ENCODE measurements at places on chromosomes 5 and 9.

GRCh38 chr5:10724781-10725507, 36.1 kb downstream of the DAP start:
- peak; percentile 45 for DNase-seq

GRCh38 chr5:113343343-113343742, 91.4 kb downstream of the TSSK1B start:
- no peak for DNase-seq

DNA sequence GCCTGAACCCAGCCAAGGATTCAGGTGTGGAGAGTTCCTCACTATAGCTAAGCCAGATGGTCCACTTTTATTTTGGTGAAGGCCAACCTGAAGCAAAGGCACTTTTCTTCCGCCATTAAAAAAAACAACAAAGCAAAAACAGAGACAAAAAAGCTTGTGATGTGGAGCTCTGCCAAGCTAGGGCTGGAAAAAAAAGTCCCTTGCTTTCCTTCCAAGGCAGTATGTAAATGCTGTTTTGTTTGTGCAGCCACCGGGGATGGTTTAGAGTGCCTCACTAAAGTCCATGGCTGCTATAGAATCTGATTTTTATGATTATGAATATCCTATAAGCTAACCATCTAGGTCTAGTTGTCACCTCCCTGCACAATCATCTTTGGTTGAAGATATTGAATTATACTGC, 14.9 kb downstream of the MEGF10 start:
- DNase-seq = no peak

DNA sequence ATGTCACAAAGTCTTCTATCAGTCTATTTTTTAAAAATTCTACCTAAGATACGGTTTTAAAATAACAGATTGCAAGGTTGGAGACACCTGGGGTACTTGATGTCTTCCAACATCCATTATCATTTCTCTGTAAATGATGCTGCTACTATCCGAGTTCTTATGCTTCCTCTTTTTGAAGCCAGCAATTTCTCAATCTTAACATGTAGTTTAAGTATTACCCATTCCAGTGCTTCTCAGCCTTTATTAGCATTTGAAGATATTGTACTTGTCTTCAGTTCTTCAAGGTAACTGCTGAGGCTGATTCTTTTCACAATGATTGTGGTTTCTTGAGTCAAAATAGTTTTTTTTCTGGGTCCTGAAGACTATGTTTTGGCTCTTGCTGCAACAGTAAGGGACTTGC, 96.4 kb upstream of the SELENOP start:
- DNase-seq = no peak

Data from fibroblast of skin of abdomen (primary cell).